ENCODE measurements at places on chromosomes 13 and 19.

- DNase-seq, result no peak
Observed at GRCh38 chr19:48558018-48558684, 6.2 kb downstream of the SULT2B1 start.

DNA sequence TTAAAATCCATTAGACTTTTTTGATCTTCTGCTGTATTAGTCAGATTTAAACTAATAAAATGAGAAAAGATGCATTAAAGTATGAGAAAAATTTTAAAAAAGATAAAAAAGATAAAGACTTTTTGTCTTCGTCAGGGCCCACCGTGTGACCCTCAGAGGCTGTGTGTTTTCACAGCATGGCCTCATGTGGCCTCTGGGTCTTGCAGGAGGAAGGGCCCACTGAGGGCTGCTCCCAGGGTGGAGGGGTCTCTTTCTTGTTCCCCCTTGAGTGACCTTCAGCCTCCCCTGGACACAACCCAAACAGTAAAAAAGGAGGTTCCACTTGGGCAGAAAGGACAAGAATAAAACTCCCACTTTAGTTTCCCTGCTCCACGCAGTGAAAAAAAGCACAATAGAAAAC, 57.1 kb upstream of the RANBP3 start:
- DNase-seq, result no peak

DNA sequence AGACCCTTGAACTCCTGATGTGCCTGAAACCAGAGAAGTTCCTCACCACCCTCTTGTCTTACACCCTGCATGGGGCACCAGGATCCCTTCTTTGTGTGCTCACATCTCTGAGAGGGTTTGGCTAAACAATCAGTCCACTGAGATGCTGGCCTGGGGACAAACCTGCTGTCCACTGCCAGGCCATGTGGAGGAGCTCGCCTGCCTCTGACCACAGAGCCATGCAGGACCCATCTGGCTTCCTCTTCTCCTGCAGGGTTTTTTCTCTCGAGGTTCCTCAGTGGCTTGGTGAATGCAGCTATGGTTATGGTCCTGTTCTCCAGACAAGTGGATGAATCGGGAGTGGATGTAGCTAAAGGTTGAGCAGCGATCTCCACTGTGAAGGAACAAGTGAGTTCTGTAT, 49.1 kb upstream of the MEDAG start:
- no peak for DNase-seq

GRCh38 chr19:7926021-7926726, at the start of gene CTXN1:
CTXN1 (minus strand) TSS chr19:7926135; CDS start chr19:7925538, 597 bp downstream.
- DNase-seq, result peak; percentile 67

DNA sequence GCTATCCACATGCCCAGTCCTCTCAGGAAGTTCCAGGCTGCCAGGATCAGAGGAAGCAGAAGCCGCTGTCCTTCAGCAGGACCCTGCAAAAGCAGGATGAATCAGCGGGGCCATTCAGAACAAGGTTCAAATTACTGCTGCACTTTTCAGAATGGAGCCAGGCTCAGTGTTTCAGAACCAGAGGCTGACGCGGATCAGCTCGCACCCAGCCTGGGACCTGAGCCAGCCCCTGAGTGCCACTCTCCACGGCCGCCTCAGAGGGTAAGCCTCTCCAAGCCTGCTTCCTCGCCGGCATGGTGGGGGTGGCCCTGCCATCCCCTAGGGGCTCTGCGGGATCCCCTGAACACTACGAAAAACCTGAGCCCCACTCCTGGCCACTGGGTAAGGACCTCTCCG, 24.7 kb downstream of the RASA3 start:
- no peak for DNase-seq

- DNase-seq, result no peak
Observed at GRCh38 chr13:104017317-104017716, 951.1 kb upstream of the SLC10A2 start.

GRCh38 chr19:29528350-29528945, 2.7 kb downstream of the VSTM2B start:
- peak; percentile 73 for DNase-seq

DNA sequence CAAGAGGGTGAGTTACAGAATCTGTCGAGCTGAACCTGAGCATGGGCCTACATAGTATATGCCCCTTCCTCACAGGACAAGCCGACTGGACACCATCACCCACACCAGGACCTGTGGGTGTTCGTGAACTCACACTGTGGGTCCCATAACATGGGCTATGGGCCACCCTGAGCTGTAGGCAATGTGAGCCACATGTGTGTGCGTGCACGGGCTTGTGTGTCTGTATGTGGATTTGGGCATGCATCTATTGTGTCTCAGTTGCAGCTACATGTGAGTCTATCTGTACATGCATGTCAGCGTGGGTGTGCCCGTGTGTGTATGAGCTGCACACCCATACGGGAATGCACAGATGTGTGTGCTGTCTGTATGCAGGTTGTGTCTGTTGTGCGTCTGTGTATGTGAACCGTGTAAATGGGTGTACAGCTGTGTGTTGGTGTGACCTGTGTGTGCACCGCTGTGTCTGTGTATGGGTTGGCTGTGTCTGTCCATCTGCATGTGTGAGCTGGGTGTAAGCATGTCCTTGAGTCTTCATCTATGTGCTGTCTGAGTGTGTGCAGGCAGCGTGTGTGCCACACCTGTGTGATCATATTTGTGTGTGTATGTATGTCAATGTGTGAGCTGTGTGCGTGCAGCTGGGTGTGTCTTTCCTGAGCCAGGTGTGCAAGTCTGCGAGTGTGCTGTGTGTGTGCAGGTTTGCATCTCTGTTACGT, 1.7 kb downstream of the NOTCH3 start:
- no peak for DNase-seq

DNA sequence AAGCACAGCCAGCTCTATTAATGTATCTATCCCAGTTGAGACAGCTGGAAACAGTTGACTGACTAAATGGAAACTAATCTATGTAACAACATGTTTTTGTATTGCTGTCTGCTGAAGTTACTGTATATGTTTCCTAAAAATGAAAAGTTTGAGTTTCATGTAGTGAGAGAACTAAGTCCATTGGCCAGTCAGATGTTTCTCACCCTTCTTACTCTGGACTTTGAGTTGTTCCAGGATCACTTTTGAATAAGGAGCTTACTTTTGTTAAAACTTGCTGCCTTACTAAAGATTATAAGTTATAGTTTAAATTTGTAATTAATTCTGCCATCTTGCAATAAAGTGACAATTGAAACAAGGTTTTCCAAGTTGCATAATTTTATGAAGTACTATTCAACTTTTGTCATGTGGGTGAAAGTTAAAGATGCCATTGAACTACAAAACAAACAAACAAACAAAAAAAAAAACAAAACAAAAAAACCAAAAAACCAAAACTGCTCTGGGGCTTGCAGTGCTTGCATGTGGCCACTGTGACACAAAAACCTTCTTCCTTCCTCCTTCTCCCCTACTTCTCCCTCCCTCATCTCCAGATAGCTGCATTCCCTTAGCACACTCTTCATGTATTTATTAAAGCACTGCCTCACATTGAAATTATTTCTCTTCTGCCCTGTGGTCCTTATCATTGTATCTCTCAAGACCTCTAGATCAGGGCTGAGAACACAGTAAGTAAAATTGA, 15.3 kb downstream of the WDFY2 start:
- no peak for DNase-seq

DNA sequence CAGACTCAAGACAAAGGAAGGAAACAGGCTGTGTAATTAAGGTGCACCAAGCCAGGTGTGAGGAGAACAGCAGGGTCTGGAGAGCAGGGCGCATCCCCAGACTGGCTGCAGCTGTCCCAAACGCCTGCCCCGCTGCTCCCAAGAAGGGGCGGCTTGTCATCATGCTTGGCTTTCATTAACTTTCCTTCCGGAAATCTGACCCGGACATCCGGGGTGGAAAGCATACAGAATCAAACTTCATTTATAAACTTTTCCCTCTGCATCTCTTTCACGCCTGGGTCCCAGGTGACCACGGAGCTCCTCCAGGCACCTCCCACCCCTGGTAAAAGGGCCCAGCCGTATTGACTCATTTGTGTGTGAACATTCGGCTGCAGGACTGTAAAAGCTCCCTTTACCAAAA, 31.7 kb downstream of the TSHZ3 start:
- no peak for DNase-seq

DNA sequence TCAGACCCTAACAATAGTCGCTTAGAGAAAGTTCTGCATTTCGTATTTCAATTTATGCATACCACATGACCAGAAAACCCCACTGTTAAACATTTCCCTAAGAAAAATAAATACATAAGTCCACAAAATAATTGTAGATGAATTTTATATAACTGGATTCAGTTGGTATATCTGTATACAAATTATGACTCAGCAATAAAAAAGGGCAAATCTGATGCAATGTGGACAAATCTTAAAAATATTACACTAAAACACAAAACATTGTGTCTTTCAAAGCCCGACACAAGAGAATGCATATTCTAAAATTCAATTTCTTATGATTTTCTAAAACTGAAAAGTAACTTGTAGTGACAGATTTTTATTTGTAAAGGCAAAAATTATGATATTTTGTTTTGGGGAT, 1005.0 kb downstream of the EFNB2 start:
- no peak for DNase-seq

GRCh38 chr13:28316836-28317235, 178.1 kb downstream of the FLT1 start:
- DNase-seq, result no peak

- no peak for DNase-seq
Observed at GRCh38 chr19:16180611-16181010, 4.6 kb upstream of the FAM32A start.

- DNase-seq, result peak; percentile 42
Observed at GRCh38 chr19:7500811-7501450, 12.1 kb upstream of the PEX11G start.

- no peak for DNase-seq
Observed at GRCh38 chr13:113122550-113123225, at the start of gene F10. F10 (plus strand) TSS chr13:113122799; CDS start chr13:113122856, 57 bp downstream.

DNA sequence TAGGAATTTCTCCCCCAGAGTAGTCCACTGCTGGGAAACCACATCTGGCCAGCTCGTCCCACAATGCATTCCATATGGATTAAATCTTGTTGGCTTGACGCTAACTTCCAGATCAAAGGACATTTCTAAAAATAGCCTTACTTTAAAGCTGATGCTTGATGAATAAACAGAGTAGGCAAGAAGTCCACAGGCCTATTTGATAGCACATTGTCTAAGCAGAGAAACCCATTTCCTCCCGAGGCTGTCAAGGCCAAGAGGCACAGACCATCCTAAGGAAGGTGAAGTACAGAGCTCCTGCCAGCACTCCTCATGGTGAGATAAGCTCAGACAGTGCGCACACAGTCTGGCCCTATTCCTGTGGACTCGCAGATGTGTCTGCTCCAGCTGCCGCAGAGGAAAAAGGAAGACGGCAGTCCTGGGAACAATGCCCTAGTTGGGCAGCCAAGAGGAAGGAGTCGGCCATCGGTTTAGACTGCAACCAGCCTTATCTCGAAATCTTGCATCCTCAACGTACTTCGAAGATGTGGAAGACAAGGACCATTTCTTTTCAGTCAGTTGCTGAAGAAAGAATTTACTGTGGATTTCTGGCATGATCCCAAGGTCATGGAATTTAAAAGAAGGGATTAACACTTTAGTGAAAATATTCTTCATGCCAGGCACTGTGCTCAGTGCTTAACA, 156.8 kb downstream of the RGCC start:
- no peak for DNase-seq

DNA sequence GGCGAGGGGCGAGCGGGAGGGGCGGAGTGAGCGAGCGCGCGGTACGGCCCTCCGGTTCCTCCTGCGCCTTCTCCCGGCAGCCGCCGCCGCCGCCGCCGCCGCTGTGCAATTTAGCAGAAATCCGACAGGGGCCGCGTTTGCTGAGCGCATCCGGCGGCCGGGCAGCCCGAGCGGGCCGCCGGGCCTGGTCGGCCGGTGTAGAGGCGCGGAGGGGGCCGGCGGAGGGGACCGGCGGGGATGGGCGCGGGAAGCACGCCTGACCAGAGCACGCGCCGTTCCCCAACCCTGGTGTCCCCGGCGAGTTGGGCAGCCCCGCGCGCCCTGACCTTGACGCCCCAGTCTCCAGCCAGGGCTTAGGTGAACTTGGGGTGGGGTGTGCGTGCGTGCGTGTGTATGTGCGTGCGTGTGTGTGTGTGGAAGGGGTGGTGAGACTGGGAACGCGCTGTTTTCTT, 144.5 kb upstream of the ZNF536 start:
- peak; percentile 44 for DNase-seq
